NK-92 treated with Interleukin-12 subunit alpha and Interleukin-12 subunit beta, amount 100 ng/mL, for 24 hours (cell line): ENCODE measurements at places on chromosomes 7 and 10.

DNA sequence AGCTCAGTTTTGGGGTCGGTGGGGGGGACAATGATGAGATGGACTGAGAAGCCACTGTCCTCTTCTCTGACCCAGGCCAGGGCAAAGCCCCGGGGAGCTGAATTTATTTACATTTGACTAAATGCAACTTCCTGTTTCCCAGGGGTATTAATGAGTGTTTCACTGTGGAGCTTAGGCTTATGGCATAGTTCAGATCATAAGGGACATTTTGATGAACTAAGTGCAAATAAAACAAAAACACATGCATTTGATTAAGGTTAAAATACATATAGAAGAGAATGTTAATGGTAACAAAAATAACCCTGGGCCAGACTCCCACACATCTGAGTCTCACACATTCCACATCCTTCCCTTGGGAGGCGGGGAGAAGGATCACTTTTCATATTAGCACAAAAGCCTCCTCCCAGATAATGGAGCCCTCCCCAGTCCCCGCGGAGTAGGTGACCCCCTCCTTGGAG, 320.6 kb downstream of the FRMD4A start:
- no peak for DNase-seq

DNA sequence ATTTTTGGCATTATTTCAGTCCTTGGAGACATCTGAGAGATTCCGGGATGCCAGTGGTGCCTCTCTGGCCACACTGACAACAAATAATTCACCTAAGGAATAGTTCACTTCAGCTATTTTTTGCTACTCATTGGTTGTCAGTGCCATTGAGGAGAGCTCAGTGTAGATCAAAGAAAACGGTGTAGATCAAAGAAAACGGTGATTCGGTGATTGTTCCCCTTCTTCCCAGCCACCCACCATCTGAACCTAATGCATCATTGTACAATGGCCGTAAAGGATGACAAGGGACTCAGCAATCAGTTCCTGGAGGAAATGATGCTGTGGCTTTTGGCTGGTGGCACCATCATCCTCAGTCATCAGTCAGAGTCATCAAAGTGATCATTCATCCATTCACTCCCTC, 80.6 kb downstream of the PTPRZ1 start:
- DNase-seq = no peak

DNA sequence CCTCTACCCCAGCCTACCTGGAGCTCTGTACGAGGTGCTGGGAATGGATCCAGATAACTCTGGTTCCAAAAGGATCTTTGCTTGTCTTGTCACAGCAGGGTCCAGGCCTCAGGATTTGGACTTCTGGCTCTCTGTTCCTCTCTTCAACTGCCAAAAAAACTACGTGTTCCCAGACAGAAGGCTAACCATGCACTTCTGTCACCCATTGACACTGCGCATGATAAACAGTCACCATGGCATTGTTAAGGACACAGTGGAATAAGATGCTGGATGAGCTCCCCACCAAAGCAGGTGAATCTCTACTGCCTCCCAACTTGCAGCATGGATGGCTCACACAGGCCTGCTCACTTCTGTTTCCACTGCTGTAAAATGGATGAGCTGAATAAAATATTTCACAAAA, 637.9 kb downstream of the TNS3 start:
- DNase-seq = no peak

- DNase-seq = no peak
These were observed 65.3 kb downstream of the VCL start for GRCh38 chr10:74063256-74063655.

DNA sequence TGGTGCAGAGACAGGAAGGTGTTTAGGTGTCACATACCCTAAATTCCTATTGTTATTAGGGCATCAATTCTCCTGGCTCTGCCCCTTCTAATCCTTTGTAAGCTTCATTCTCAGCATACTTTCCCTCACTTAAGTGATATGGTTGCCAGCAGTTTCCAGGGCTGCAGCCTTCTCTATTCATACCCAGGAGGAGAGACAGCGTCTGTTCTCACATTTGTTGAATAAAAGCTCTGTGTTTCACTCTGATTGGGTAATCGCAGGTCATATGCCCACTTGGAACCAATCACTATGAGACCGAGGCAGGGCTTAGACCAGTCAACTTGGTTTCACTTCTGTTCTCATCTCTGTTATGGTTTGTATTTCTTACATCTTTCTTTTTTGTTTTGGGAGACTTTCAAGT, 109.6 kb upstream of the MTPN start:
- DNase-seq = no peak

DNA sequence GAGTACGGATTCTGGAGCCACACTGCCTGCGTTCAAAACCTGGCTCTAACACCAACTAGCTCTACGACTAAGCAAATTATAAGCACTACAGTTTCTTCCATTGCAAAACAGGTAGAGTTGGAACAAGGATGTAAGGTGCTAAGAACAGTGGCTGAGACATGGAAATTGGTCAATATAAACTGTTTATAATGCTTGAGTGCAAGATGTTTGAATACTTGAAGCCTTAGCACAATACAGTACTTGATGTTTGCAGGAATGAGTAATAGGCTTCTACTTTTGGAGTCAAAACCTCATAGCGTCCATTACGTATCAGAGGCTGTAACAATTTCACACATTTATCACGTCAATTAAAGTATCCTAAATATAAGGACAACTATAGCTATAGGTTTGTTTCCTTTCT, 6.9 kb downstream of the NT5C2 start:
- no peak for DNase-seq

DNA sequence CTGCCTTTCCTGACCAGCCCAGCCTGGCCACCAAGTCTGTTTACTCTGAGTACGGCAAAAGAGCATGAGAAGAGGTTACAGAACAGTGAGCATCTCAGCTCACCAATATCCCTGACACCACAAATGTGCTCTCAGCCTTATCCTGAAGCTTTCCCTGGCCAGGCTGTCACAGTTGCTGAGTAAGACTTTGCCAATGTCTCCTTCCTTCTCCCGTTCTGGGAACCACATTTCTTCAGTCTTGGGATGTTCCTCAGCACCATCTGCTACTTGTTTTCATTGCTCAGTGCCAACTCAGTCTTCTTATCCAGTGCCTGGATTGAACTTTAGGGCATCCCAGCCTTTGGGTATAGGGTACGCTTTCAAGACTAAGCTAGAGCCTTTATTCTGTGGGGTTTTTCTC, 7.1 kb upstream of the KCNIP2 start:
- DNase-seq = no peak

DNA sequence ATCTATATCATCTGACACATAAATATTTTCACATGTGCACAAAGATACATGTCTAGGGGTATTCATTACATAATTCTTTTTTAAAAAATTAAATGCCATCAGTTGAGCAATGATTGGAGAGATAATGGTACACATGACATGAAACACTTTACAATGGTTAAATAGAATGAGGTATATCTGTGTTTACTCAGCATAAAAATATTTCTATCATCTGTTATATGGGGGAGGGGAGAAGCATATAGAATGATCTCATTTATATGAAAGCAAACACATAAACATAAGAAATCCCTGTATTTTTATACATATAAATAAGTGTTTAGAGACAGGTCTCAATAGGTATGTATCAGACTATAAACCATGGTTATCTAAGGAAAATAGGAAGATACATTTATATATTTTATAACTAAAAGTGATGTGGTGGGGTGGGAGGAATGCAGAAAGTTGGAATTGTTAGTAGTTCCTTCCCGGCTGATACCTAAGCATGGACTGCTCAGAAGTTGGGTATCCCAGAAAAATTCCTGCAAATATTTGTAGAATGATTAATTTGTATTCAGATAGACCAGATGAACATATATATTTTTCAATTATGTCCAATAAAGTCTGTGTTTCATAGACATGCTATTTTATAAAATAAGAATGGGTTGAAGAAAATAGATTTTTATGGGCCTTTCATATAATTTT, 75.1 kb downstream of the SHOC2 start:
- no peak for DNase-seq

- DNase-seq = no peak
These were observed 80.8 kb downstream of the SEC23IP start for GRCh38 chr10:119973281-119973680.

- DNase-seq = no peak
These were observed 465.0 kb downstream of the SUGCT start for GRCh38 chr7:40599836-40600235.

DNA sequence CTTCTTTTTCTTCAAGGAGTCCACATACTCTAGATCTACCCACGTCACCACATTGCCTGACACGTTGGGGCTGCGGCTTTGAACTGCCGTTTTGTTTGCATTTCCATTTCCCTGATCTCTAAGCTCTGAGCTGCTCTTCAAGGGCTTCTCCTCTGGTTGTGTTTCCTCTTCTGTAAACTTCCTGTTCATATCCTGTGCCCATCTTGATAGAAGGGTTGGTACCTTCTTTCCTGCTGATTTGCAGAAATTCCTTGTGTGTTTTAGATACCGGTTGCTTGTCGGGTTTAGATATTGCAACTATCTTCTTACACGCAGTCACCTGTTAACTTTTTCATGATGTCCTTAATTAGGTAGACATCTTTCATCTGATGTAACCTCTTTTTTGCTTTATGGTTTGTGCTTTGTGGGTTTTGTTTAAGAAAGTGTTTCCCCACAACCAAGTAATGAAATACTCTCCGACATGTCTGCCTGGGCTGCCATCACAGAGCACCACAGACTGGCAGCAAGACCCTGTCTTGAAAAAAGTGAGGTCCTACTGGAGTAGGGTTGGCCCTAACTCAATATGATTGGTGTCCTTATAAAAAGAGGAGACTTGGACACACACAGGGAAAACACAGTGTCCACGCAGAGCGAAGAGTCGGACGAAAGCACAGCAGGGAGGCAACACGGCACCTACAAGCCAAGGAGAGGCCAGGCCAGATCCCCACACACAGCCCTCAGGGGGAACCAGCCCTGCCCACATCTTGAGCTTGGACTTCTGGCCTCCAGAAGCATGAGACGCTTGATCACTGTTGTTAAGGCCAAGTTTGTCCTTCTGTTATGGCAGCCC, 99.1 kb upstream of the PDGFA start:
- DNase-seq = no peak

DNA sequence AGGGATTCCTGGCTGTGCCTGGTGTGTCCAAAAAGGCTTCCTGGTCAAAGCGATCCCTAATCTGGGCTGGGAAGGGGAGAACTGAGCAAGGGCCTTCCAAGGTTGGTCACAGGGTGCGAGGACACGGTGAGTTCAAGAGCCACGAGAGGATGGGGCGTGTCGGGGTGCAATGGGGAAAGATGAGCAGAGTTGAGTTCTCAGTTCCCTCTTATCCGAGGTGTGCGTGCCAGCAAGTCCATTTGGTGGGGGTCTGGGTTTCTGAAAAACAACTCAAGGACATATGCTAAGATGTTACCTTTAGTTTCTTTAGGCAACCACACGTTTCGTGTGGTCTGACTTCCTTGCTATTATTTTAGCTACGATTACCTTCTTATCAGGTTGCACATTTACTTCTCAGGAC, 1.3 kb downstream of the ZNF775 start:
- no peak for DNase-seq

DNA sequence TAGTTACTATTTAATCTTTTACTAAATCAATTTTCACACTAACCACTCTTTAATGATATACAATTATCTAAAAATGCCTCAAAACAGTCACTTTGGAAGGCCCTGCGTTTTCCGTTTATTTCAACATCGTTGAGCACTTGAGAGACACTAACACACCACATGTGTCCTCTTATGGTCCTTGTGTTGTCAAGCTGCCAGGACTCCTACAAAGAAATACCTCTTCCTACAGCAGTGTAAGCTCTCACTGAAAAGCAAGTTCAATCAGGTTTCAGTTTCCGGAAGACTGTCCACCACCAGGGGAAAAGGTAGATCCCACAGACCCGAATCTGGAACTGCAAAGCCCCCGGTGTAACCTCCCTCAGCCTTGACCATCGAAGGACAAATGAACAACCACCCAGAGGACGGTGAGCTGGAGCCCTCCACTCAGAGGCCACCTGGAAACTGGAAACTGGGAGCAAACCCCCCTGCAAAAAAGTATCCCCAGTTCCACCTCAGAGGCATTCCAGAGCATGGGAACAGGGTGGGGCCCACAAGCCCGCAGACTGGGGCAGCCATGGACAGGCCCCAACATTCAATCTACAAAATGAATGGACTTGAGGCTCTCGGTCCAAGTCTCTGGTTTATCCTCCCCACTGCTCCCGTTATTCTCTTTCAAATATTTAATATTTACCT, 37.6 kb downstream of the KCNH2 start:
- no peak for DNase-seq

DNA sequence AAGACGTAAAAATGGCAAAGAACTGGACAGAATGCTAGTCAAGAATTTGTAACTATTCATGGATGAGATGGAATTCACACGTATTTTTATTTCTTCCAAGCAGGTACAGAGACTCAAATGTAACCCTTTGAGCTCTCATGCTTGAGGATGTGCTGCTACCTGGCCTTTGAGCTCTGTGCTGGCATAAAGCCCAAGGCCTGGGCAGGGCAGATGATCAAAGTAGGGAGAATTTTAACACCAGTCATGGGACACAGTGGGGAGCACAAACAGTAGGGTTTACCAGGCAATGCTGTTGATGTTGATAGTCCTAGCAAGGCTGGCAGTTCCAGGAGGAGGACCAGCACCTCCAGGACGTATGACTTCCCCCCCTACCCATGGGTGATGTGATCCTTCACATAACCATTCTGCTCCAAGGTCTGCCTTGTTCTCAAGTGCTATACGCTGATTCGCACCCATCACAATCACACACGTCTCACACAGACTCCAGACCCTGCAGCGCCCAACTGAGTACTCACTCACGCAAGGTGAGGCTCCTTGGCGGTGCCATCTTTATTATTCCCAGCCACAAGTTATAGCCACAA, 48.6 kb upstream of the DLG5 start:
- no peak for DNase-seq

GRCh38 chr7:81439591-81439990, 330.3 kb downstream of the HGF start:
- DNase-seq = no peak

- no peak for DNase-seq
These were observed 67.0 kb downstream of the CTBP2 start for GRCh38 chr10:125093199-125093973.

DNA sequence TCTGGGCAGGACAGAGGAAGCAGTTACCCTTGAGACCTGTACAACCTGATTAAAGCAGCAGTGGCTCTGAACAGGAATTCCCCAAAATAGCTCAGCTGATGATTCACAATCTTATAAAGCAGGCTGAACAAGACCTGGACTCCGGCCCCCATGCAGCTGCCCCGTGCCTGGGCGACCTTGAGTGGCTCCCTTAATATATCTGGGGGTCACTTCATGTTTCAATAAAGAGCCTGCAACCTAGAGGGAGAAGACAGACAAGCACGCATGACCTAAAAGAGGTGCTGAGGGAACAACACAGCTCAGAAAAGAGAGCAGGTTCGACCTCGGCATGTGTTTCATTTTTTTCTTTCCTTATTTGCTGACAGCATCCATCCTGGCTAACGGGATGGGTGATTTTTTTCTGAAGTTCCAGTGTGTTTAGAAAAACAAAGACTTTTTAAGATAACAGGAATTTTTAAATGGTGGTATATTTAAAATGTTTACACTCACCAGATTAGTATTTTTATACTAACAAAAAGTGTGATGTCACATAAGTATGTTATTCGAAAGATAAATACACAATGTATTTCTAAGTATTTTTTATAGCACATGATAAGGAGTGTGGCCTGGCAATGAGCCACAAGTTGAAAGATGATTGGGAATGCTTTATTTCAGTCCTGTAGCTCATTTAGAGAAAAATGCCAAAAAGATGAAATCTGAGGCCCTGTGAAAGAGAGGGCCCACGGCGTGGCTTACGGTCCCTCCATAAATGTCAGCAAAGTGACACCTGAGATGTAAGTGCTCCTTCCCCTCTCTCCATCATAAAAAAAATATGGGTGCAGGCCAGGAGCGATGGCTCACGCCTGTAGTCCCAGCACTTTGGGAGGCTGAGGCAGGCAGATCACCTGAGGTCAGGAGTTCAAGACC, 161.3 kb downstream of the SLIT1 start:
- no peak for DNase-seq

- DNase-seq = no peak
These were observed 4.1 kb upstream of the CALML5 start for GRCh38 chr10:5503477-5503835.
